ENCODE measurements at places on chromosomes 2 and 18.

DNA sequence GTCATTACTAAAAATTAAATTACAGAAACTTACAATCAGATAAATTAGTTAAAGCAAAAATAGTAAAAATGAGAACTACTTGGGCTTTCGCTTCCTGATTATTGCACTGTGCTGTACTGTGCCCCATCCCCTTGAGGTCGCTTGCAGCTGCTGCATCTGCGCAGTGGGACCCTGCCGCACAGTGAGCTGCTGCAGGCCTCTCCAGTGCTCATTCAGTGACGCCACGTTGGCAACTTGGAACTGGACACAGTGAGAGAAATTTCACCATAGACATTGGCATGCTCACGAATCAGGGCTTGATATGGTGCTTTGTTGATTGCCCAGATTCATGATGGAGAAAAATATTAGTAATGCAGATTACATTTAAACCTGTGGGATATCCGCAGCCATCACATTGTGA, 290.8 kb upstream of the MYT1L start:
- no peak for DNase-seq

DNA sequence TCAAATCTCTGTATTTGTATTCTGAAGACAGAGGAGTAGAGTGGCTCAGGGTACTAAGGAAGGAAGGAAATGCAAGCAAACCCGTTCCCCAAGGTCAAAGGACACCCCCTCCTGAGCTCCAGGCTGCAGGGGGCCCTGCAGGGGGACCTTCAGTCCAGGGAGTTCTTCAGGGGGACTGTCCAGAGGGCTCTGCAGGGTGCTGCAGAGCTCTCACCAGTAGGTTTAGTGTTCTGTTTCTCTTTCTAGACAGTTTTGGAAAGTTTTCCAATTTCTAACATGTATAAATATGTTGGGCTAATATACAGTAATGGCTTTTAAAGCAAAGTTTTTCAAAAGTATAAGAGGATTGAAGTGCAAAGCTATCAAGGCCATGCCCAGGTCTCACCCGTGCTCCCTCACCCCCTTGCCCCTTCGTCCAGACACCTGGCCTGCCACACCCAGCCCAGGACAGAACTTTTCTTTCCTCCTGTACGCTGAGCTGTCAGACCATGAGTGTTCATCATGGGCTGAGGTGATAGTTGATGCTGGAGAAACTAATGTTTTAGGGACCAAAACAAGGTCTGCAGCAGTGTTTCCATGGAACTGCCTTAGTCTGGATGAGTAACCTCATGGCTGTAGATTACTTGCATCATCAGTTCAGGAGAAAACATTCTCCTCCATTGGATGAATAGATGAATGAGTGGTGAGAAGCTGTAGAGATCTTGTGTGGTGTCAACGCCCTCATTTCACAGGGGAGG, 134.2 kb downstream of the GLI2 start:
- no peak for DNase-seq

DNA sequence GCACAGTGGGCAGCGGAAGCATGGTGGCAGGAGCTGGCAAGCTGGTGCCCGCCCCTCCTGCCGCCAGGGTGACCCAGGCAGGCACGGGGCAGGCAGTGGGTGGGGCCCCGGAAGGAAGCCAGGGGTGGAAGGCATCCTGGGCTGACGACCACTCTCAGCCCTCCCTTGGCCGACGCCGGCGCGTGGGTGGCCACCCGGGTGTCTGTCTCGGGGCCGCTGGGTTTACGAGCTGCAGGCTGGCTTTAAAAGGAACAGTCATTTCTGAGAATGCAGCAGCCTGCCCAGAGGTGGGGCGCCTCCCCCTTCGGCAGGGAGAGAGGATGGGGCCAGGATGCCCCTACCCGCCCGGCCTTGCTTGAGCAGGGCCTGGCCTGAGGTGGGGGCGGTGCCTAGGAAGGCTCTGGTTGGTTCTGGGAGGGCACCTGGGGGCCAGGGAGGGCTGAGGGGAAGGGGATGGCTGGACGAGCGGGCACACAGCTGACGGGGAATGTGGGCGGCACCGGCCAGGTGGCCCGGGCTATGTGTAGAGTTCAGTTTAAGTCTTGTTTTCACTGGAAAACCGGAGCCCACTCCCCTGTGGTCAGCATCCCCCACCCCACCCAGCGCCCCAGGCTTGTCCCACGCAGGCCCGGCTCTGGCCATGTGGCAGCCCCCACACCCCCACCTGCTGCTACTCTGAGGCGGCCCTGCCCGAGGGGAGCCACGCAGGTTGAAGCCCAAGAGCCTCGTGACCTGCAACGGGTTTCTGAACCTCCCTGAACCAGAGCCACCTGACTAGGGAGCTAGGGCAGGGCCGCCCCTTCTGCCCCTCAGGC, 6.3 kb downstream of the BOK start:
- no peak for DNase-seq

DNA sequence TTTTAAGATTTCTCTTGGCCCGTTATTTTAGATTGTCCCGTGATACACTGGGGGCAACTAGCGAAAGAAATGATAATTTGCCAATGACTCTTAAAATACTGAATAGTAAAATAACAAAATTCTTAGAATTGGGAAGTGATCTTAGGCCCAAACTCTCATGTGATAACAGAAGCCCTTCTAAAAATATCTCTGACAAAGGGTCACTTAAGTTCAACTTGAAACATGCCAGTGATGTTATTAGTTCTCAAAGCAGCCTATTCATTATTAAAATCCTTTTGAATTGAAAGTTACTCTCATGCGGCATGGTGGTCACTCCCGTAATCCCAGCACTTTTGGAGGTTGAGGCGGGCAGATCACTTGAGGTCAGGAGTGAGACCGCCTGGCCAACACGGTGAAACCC, 920.9 kb downstream of the NRXN1 start:
- no peak for DNase-seq

DNA sequence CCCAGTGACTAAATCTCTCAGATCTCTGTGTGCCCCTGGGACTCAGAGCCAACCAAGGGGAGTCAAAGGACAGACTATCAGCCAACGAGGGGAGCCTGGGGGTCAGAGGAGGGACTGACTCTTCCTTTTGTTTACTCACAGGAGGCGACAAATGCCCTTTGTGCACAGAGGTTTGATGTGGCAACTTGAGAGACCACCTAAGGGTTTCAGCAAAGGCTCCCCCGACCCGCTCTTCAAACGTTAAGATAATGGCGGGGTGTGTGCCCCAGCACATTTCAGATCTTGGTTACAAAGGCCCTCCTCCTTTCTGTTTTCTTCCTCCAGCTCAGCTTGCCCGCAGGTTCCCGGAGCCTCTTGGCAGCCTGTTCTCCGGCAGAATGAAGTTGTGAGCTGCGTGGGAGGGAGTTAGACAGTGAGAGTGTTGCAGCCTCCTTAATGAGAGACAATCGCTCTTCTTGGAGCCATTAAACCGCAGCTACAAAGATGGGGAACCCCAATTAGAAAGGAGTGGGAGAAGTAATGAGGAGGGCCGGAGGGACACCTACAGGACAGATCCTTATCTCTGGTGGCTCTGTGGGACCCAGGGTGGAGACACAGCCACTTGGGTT, 76.2 kb downstream of the KIAA2012 start:
- no peak for DNase-seq

DNA sequence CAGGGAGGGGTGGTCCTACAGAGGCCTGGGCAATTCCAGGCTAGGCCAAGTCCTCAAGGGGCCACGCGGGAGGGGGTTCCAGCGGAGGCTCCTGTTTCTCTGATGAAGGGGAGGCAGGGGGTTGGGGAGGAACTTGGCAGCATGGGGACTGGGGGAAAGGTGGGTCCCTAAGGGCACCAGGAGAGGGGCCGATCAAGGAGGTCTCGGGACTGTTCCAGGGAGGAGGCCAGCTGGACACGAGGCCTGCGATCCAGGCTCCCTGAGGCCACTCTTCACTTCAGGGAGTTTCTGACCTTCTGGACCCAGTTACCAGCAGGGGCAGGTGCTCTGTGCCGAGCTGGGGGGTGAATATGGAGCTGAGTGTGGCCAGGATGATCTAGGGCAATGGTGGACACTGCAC, 71.5 kb downstream of the ASB1 start:
- DNase-seq = no peak

- DNase-seq = no peak
Observed at GRCh38 chr18:60898111-60898510, 435.1 kb upstream of the CDH20 start.

GRCh38 chr2:5373200-5373599, 319.0 kb upstream of the SOX11 start:
- DNase-seq = no peak

DNA sequence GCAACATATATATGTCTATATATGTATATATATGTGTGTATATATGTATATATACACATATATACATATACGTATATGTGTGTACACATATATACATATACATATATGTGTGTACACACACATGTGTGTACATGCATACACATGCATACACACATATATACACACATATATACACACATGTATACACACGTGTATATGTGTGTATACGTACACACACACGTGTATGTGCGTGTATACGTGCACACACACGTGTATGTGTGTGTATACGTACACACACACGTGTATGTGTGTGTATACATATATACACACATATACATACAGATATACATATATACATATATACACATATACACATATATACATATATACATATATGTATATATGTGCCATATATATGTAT, 89.4 kb downstream of the SPHKAP start:
- no peak for DNase-seq

- DNase-seq = no peak
Observed at GRCh38 chr2:144939590-144939989, 419.7 kb upstream of the ZEB2 start.

- DNase-seq = no peak
Observed at GRCh38 chr2:22600999-22601398, 784.0 kb upstream of the KLHL29 start.

DNA sequence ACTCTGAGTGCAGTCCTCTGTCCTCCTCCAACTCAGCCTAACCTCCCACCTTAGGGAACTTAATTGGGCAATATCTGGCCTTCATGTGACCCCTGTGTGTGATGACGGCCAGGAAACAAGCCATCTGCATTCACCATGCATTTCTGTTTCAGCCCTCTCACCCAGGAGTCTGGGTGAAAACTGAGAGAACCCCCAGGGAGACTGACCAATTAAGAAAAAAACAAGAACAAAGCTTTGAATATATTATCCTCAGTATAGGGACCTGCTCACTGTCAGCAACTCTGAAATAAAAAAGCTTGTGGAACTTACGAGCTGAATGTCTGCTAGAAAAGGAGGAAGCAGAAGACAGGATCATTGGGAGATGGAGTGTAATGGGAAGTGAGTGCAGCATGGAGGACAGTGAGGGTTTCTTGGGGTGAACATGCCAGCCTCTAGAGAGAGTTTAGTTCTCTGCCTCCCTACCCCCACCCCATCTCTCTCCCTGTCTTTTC, 9.5 kb downstream of the MAPRE2 start:
- no peak for DNase-seq

- no peak for DNase-seq
Observed at GRCh38 chr2:41267929-41268659, 779.7 kb upstream of the PKDCC start.

GRCh38 chr2:30165050-30165520, 18.3 kb downstream of the YPEL5 start:
- no peak for DNase-seq

GRCh38 chr2:61335187-61335586, 135.7 kb downstream of the USP34 start:
- no peak for DNase-seq

GRCh38 chr18:12079491-12080237, 14.0 kb upstream of the ANKRD62 start:
- DNase-seq = no peak

- no peak for DNase-seq
Observed at GRCh38 chr2:128594953-128595677, 276.4 kb upstream of the HS6ST1 start.

GRCh38 chr2:121825003-121825950, 69.8 kb downstream of the TSN start:
- DNase-seq = no peak

DNA sequence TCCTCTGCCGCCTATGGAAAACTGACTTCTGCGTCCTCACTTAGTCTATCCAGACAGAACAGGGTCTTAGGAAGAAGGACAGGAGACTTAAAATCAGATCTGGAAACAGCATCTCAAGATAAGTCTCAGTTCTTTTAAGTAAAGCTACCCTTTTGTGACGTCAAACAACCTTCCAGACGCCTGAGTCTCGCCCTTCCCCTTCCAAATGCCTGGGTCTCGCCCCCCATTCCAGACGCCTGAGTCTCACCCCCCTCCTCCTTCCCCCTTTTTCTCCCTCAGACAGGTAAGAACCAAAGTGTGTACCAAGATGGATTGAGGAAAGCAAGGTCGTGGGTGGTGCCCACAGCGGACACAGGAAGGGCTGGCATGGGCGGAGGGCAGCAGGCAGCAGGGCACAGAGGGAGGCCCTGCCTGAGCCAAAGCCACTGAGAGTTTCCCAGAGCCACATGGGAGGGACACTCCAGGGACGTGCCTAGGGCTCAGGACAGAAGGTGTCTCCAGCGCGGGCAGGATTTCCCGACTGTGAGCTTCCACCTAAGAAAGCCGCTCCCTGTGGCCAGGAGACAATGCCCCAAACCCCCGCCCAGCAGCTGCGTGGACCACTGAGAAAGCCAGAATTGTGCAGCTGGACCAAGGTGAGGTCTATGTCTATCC, 51.3 kb downstream of the ANKMY1 start:
- DNase-seq = no peak

DNA sequence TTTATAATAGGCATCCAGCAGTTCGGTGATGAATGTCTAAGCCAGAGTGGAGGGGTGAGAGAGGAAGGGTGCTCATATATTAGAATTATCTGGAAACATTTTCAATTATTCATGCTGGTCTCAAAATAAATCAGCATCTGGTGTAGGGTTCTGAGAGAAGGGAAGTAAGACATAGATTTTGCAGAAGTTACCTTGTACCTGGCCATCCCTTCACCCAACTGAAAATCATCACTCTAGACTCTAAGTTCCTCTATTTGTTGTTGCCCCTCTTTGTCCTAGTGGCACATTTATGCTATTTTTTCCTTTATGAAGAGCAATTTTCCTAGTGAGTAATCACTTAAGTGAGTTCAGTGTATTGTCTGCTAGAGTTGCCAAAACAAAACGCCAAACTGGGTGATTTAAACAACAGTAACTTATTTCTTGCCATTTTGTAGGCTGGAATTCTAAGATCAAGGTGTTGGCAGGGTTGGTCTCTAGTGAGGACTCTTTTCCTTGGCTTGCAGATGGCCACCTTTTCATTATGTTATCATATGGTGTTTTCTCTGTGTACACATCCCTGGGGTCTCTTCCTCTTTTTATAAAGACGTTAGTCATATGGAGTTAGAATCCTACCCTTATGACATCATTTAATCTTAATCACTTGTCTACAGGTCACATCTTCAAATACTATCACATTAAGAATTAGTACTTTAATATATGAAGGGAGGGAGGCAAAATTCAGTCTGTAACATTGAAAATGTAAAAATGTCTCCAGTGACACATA, 129.9 kb upstream of the KLHL14 start:
- DNase-seq = no peak

DNA sequence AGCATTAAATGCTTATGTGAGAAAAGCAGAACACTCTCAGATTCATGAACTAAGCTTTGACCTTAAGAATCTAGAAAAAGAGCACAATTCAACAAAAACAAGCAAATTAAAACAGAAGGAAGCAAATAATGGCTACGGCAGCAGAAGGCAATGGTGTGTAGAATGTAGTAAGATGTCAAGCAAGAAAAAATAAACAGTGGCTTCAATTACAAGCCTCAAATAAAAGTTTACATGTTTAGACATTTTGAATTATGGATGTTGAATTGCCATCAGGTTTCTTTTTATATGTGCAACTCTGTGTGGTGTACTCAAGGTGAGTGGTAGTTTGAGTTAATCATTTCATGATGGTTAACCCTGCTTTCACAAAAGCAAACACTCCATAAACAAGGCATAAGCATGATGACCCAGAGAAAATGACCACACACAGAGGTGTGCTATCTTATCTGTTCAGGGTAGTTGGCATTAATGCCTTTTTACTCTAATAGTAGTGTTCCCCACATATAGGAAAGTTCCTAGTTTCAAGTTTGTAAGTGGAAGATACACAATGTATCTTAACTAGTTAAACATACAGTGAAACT, 207.1 kb downstream of the FIGN start:
- no peak for DNase-seq

All from esophagus squamous epithelium (tissue), 5 donors.